ENCODE measurements at places on chromosomes 6 and 20. TPM values are rescaled to one million over a fixed set of nuclear protein-coding genes. Genes with fewer than 3 reads are reported as not detected.

Gene TMEM30A
- total RNA-seq, result 83.7 TPM

- no peak for DNase-seq
These were observed 20.6 kb downstream of the MANBAL start for GRCh38 chr20:37309936-37310590.

DNA sequence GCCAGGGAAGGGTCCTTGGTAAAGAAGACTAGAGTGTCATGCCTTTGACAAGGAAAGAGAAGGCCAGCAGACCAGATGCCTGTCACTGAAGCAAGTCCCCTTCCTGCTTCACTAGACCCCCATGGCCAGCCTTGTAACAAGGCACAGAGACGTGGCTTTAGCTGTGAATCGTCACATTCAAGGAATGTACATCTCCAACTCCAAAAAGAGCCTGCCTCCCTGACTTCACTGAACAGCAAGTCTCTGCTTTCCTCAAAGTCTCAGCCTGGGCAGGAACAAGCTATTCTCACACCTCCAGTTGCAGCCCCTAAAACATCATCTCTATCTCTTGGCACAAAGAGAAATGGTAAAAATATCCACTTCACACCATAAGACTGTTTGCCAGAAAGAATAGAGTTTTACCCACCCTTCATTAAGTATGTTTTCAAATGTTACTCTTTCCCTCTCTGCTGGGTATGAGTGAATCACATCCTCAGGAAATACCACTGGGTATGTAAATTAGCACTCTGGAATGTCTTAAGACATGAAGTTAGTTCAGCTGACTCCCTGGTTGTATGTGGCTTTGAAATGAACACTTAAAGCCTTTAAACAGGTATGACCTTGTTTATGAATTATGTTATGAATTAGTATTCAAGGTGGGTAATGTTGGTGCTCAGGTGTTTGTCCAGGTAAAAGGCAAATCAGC, 46.4 kb upstream of the NT5E start:
- peak; percentile 15 for DNase-seq

- DNase-seq, result peak; percentile 21
These were observed 229.5 kb upstream of the DTNBP1 start for GRCh38 chr6:15892369-15892768.

Gene SLC26A8
- 0.20 TPM for total RNA-seq

Gene NT5E
- 31.2 TPM for total RNA-seq

- peak; percentile 78 for DNase-seq
These were observed 225.4 kb downstream of the PRL start for GRCh38 chr6:22071270-22072041.

DNA sequence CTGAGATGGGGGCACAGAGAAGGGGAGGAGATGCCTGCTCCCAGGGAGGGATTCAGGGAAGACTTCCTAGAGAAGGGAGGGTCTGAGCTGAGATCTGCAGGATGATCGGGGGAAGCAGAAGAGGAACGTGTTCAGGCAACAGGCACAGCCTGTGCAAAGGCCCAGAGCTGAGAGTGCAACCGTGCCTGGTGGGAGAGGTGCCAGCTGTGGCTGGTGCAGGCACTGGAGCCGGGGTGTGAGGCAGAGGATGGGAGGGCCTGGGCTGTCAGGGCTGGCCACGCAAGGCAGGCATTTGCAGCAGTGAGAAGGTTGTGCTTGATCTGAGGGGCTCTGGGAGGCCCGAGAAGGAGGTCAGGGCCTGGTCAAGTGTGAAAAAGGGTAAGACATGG, 27.7 kb downstream of the PTGIS start:
- no peak for DNase-seq

- peak; percentile 84 for DNase-seq
These were observed at the start of gene ZNF311 for GRCh38 chr6:29005183-29005885. Gene ZNF311, minus strand, starts transcription at chr6:29005315. Its CDS starts 1,361 bp downstream, at chr6:29003954.

Data from skin of body (tissue), 3 donors.